ENCODE measurements at places on chromosomes 13 and 19. TPM values are rescaled to one million over a fixed set of nuclear protein-coding genes. Genes with fewer than 3 reads are reported as not detected.

DNA sequence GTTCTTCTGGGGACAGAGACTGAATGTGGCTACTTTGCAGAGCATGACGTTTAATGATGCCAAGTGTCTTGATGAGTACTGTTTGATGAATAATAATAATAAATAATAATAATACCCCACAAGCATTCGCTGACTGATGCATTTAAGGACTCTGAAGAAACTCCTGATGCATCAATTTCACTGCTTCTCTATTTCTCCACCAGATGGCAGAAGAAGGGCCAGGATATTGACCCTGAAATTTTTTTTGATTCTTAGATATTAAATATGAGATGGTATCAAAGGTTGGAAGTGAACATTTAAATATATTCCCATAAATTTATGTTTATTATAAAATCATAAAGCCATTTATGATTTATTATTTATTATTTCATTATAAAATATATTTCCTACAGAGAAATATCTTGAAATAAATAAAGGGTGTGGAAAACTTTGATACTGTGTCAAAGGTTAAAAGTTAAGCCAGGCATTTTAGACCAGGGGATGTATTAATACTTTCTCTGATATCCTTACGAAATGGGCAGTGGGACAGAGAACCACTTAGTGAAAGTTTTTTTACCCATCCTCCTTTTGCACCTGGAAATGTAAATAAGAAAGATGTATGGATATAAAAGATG lies 170.9 kb downstream of the LACC1 start:
- no peak overlapping the region for H3K4me3 ChIP-seq
- no peaks in the 10 kb centered on the region for H3K4me1 ChIP-seq
- H3K27ac ChIP-seq, result no peak overlapping the region
- no peaks in the 10 kb centered on the region for H3K36me3 ChIP-seq

DNA sequence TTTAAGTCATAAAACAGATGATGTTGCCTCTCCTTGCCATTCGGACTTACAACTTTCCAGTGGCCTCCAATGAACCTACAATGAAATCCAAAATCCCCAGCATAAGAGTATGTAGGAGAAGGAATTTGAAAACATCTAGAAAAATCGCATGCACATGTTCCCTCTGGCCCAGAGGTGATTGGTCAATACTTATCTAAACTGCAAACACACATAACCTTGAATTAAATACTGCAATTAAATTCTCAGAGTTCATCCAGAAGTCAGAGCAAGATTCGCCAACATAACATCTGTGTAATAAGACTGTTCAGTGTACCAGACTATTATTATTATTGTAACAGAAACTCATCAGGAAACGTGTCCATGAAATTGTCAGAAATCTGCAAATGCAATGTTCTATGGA lies 82.2 kb upstream of the USP29 start:
- H3K4me3 ChIP-seq, result no peak overlapping the region
- no peak for DNase-seq
- H3K27me3 ChIP-seq, result no peaks in the 10 kb centered on the region
- no peaks in the 10 kb centered on the region for H3K36me3 ChIP-seq
- no peaks in the 10 kb centered on the region for H3K4me1 ChIP-seq

- H3K4me1 ChIP-seq, result peaks cover 4% of the 10 kb centered on the region
- H3K36me3 ChIP-seq, result no peaks in the 10 kb centered on the region
- no peak overlapping the region for H3K4me3 ChIP-seq
- H3K27ac ChIP-seq, result peak overlapping the region; percentile 52
Measured at GRCh38 chr19:5949792-5950305, 28.1 kb downstream of the RANBP3 start.

The PSG2 gene
- total RNA-seq, result not detected

DNA sequence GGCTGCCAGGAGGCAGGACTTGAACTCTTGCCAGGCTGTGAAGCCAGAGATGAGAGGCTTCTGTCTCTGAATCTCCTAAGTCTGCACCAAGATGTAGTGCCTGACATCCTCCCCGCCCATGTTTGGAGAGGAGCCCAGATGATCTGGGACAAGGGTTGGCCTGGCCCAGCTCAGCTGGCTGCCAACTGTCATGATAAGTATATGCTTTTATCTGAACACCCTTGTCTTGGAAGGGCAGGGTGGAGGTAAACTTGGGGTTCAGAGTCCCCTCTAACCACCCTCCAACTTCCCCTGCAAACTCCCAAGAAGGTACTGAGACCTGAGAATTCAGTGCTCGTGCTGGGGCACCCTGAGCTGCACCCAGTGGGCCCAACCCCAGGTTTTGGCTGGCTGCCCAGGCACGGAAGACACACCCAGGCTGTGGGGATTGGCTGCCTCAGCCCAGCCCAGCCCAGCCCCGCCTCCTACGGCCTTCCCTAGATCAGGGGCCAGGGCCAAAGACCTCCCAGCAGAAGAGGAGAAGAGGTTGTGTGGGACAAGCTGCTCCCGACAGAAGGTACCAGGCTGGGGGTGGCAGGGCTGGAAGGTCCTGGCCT lies at the start of gene CYP4F12:
Gene CYP4F12, plus strand, starts transcription at position 508 of the 596 bp plus-strand sequence. CDS start 443 bp downstream, outside the sequence.
- no peaks in the 10 kb centered on the region for H3K27me3 ChIP-seq
- peak; percentile 98 for DNase-seq
- H3K4me1 ChIP-seq, result no peaks in the 10 kb centered on the region
